ENCODE measurements at places on chromosomes 16 and 17. TPM values are rescaled to one million over a fixed set of nuclear protein-coding genes. Genes with fewer than 3 reads are reported as not detected.

GRCh38 chr17:4806777-4807604, at the start of gene PLD2:
TSS of gene PLD2 (plus strand) at chr17:4807152. CDS start at chr17:4807773, 621 bp downstream.
- peaks cover 25% of the 10 kb centered on the region for H3K27me3 ChIP-seq
- no peak within 1 kb of the TSS for H3K27ac ChIP-seq
- peak within 1 kb of the TSS; percentile 52 for H3K4me3 ChIP-seq
- H3K4me1 ChIP-seq: no peaks in the 10 kb centered on the region

PRAC2 gene
- total RNA-seq: not detected

GRCh38 chr17:48746916-48747444, 18.4 kb upstream of the HOXB13 start:
- no peaks in the 10 kb centered on the region for H3K4me1 ChIP-seq
- no peak overlapping the region for H3K4me3 ChIP-seq
- peaks cover 100% of the 10 kb centered on the region for H3K27me3 ChIP-seq
- DNase-seq: no peak

- no peak overlapping the region for H3K4me3 ChIP-seq
- no peak overlapping the region for H3K27ac ChIP-seq
- no peaks in the 10 kb centered on the region for H3K27me3 ChIP-seq
- H3K36me3 ChIP-seq: no peaks in the 10 kb centered on the region
Observed at GRCh38 chr17:35541434-35541833, 4.0 kb upstream of the SLFN12L start.

KRT36 gene
- 1.2 TPM for total RNA-seq

DNA sequence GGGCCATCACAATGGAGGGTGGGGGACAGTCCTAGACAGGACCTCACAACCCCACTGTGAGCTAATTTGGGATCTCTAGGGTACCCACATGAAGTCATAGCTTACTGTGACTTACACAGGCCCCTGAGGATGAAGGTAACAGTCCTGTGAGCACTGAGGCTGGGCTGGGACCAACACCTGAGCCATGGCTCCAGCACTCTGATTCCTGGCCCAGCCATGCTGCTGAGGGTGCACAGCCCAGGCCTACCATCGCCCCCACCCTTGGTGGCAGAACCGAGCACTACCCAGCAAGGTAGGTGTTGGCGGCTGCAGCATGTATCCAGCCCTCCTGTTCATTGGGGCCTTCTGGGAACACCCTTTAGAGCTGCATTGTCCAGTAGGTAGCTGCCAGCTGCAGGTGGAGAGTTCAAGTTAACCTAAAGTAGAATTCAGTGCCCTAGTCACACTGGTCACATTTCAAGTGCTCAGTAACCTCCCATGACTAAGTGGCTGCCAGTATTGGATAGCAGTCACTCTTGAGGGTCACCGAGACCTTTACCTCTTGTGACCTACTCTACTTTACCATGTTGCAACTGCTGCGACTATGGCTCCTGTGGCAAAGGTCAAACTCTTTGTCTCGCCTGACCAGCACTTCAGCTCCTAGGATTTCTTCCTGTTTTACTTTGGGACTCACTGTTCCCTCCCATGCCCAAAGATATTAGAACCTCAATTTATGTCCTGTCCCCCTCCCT, 11.6 kb downstream of the AKAP1 start:
- no peak overlapping the region for H3K27ac ChIP-seq
- H3K36me3 ChIP-seq: no peaks in the 10 kb centered on the region
- DNase-seq: no peak
- H3K4me3 ChIP-seq: no peak overlapping the region

- H3K4me1 ChIP-seq: peaks cover 11% of the 10 kb centered on the region
- no peak for DNase-seq
- H3K4me3 ChIP-seq: peak overlapping the region; percentile 29
- H3K27ac ChIP-seq: no peak overlapping the region
- H3K36me3 ChIP-seq: peaks cover 18% of the 10 kb centered on the region
Observed at GRCh38 chr17:4900231-4901107, 1.1 kb downstream of the C17orf107 start.

- H3K36me3 ChIP-seq: no peaks in the 10 kb centered on the region
- no peaks in the 10 kb centered on the region for H3K4me1 ChIP-seq
- H3K27ac ChIP-seq: no peak overlapping the region
- DNase-seq: no peak
- H3K4me3 ChIP-seq: no peak overlapping the region
Observed at GRCh38 chr17:9549215-9549614, 26.4 kb downstream of the STX8 start.

CCL1 gene
- 0.71 TPM for total RNA-seq

DNA sequence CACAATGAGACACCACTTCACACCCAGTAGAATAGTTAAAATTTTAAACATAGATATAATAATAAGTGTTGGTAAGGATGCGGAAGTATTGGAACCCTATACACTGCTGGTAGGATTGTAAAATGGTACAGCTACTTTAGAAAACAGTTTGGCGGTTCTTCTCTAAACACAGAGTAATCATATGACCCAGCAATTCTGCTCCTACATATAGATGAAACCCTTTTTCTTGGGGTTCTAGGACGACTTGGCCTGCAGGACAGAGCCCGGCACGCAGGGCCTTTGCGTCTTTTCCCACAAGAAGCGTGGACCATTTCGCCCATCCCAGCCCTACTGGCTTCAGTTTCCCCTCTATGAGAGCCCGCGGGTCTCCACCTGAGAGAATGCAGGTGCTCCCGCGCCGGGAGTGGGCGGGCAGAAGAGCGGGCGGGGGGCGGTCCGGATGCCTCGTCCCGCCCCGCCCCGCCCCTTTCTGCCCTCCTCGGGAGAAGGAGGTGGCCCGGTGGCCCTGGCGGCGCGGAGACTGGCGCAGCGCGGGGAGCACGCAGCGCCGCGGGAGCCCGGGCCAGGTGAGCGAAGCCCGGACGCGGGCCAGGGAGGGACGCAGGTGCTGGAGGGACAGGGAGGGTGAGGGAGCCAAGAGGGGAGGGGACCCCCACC, at the start of gene SDR42E2:
TSS of gene SDR42E2 (plus strand) at position 508 of the 657 bp plus-strand sequence. CDS start 3,077 bp downstream, outside the sequence.
- H3K27me3 ChIP-seq: peaks cover 9% of the 10 kb centered on the region
- DNase-seq: peak; percentile 70
- no peaks in the 10 kb centered on the region for H3K36me3 ChIP-seq
- H3K4me1 ChIP-seq: peaks cover 3% of the 10 kb centered on the region
